ENCODE measurements at places on chromosomes 2 and 18. TPM values are rescaled to one million over a fixed set of nuclear protein-coding genes. Genes with fewer than 3 reads are reported as not detected.

DNA sequence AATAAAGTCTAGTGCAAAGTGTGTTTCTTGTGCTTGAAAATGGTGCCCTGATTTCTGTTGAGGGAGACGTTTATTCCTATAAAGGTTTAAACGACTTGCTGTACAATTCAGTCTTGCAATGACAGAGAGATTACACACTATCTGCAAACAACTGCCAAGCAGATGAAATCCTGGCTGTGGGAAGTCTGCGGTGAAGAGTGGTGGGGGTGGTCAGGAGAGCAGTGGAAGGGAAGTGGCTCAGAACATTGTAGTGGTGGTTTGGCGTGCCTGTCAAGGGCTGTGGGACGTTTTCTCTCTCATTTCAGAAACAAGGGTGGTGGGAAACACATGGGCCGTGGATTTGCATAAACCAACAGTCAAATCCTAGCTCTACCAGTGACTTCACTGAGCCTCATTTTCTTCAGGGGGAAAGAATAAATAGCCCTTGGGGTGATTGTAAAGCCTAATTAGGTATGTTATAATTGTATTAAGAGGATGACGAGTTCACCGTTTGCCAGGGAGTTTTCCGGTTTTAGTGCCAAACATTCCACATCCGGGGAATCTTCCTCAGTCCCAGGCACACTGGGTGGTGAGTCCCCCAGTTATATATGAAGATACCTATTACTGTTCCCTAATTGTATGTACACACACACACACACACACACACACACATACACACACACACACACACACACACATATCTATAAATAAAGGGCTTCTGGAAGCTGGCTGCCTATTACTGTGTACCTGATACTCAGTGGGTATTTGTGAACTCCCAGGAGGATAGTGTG lies 115.0 kb downstream of the SPTBN1 start:
- peak; percentile 93 for DNase-seq

The HSPE1 gene
- 310 TPM for total RNA-seq

DNA sequence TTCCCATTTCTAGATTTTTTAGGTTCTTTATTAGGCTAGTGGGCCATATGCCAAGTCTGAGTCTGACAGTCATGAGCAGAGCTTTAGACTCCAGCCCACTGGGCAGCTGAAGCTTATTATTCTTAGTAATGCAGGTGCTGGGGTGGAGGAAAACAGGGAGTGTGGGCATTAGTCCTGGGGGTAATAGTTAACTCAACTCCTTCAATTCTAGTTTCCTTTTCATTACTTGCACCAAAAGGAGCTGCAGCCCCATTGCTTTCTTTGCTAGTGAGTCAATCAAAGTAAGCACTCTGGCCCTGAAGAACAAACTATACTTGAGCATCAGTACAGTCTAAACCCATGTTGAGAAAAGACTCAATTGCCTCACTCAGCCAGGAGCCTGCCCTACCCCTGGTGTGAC lies 35.5 kb downstream of the ICOS start:
- DNase-seq = no peak

DNA sequence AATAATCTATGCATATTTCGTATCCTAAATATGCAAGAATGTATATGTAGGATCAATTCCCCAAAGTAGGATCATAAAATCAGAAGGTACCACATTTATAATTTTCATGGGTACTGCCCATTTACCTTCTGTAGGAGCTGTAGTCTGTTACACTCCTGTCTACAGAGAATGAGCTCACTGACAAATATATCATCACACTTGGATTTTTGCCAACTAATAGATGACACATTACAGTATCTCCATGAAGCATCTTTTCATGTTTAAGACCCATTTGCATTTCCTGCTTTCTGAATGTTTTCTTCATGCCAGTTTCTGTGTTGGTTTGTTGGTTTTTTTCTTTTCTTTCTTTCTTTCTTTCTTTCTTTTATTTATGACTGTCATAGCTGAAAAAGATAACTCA lies 70.9 kb upstream of the EML6 start:
- no peak for DNase-seq

The B3GNT7 gene
- not detected for total RNA-seq

The ITGA4 gene
- 27.8 TPM for total RNA-seq

The RAD51AP2 gene
- total RNA-seq = not detected

DNA sequence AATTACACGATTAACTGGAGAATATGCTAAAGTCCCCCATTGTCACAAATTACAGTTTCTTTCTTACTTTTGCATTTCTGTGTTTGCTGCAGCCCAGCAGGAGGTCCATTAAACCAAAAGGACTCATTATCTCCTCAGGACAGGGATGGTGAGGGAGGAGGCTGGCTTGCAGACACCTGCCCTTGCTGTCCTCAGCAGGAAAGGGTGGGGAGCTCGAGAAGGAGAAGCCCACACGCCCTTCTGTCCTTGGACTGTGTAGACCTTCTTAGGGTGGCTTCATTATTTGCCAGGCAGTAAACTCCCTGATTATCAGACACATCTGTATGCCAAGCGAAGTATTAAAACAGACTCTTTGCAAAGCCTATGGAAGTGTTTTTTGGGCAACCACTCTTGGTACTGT lies 196.0 kb downstream of the LDLRAD4 start:
- DNase-seq = no peak

DNA sequence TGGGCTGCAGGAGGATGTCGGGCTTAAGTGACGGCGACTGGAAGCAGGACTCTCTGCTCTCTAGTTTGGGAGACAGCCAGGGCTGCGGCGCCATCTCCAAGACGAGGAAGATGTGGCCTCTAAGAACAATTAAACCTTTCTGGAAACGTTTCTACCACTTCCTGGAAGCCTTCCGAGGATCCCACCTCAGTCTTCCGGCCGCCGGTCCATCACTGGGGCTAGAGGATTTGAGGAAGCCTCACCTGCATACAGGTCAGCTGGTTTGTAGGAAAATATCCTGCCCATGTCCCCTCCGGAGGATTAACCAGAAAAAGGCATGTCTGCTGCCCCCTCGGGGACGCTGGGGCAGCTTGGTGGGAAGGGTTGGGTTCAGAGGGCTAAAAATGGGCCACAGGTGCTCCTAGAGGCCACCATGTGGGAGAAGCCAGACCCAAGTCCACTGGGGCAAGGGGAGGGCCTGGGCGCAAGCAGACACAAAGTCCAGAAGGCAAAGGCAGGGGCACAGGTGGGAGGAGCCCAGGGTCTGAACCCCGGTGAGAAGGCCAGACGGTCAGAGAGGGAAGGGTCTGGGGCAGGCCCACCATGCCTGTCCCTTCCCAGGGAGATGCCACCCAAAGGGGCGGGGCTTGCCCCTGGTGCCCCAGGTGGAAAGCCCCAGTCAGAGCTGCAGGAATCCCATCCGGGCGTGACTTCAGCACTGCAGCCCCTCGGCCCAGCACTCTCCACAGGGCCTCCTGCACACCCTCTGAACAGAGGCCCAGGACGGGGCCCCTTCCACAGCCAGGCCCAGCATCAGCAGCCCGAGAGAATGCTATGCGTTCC lies 82.2 kb upstream of the ID2 start:
- no peak for DNase-seq

The CXXC1 gene
- total RNA-seq = 71.5 TPM

DNA sequence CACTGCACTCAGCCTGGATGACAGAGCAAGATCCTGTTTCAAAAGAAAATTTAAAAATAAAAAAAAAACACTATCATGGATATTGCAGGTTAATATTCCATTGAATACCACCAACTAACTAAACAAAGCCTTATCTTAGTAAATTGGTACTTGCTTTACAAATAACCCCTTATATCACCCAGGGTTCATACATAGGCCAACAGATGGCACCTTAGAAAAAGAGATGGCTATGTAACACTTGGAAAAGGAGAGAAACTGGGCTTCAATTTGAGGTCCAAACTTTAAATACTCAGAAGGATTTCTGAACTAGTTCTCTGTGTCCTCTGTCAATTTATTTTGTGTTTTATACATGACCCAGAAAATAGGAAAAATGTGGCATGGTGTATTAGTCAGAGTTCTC lies 249.6 kb upstream of the LRP1B start:
- no peak for DNase-seq

DNA sequence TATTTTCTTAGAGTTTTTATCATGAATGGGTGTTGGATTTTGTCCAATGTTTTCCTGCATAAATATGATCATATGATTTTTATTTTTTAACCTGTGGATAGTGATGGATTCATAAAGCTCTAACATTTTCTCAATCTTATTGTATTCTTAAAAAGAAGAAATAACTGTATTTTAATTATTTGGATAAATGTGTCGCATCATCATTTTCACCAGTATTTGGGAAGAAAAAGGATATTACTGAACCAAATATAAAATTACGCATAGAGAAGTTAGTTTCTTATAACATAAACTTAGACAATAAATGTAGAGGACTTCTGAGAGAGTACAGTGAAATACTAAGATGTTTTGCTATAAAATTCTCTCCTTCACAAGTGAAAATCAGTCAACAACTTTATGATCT lies 126.0 kb upstream of the CHST9 start:
- DNase-seq = no peak

The ADD2 gene
- 46.2 TPM for total RNA-seq

The SERPINB4 gene
- not detected for total RNA-seq

DNA sequence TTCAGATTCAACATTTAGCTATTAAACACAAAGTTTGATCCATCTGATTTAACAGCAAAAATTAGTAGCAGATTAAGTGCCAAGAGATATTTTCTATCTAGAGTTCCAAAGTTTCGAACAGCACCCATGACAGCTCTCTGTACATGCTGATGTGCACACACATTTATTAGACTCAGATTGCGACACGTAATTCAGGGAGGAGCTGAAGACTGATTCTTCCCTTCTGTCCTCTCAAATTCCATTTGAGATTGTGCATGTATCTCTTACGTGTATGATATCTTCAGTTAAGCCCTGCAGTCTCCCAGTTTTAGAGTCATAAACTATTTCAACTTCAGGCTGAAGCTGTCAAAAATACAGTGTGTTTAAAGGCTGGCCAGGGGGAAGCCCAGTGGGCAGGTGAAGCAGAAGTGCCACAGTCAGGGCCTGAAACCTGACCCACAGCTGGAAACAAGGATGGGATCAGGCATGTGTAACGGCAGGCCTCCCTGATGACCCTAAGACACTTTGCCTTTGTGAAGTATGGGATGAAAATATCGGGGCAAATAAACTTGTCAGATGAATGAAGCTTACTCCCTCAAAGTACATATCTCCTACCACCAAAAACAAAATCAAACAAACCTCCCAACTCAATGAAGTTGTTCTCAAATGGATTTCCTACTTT lies 30.6 kb downstream of the CYB5A start:
- DNase-seq = no peak

GRCh38 chr2:198073253-198073652 lies 268.9 kb downstream of the PLCL1 start:
- DNase-seq = no peak

- DNase-seq = no peak
These were observed 459.1 kb downstream of the CDH2 start for GRCh38 chr18:27717816-27718215.

GRCh38 chr18:55489034-55489986 lies 98.7 kb downstream of the TCF4 start:
- peak; percentile 56 for DNase-seq

The ATP6V1B1 gene
- not detected for total RNA-seq

- no peak for DNase-seq
These were observed 45.3 kb downstream of the CD28 start for GRCh38 chr2:203751685-203752271.

The GPBAR1 gene
- total RNA-seq = not detected

GRCh38 chr18:9469685-9470084 lies 5.6 kb upstream of the RALBP1 start:
- DNase-seq = no peak

The TGFA gene
- total RNA-seq = 0.64 TPM

DNA sequence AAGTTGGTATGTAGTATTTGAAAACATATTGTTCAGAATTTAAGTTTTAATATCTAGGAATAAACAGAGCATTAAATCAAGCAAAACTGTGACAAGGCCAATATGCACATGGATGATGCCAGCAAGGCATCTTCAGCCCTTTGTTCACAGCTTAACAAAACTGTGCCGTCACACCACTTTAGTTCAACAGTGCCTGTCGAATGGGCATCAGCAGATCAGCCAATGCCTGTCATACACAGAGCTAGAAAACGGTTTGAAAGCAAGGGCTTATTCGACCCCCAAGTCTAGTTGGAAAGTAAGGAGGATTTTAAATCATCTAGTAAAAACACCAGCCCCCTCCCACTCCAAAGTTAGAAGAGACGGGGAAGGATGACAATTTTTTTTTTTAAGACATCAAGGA lies 16.7 kb downstream of the ZEB2 start:
- no peak for DNase-seq

DNA sequence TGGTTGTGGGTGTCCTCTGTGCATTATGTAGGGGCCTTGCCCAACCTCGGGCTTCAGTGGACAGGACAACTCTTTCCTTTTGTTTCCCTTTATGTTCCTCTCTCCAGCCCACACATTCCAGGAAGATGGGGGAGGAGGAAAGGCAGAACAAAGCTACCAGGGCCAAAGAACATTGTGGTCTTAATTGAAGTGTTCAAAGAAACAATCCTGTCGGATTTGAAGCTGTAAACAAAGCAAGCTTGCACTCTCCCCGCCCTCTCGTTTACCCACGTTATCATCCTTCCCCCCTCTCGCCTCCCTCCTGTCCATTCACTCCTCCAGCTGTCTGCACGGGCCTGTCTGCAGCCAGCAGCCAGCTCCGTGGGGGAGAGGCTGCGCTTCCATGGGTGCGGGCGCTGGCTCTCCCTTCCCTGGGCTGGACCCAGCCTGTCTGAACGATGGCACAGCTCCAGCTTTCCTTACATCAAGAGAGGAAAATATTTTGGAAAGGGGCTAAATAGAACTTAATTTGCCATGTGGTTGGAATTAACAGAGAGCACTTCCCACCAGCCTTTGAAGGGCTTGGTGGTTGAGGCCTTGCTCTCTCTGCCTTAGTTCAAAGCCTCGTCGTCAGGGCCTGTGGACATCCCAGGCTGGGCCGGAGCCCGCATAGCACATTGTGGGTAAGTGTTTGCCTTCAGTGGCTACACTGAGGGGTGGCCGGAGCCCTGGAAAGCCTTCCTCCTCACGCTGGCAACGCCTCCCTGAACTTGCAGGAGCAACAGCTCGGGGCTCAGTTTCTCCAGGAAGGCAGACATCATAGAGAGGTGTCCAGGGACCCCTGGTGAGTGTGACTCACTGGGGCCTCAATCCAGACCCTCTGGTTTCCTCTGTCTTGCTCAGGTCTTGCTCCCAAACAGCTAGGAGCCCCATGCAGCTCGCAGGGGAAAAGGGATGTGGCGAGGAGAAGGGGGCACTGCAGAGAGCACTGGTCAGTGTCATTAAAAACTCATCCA lies 60.6 kb upstream of the HS6ST1 start:
- no peak for DNase-seq

Measured in activated naive CD4-positive, alpha-beta T cell treated with anti-CD3 and anti-CD28 coated beads for 36 hours (primary cell).